ENCODE measurements at places on chromosomes 2 and 18.

GRCh38 chr18:12625241-12625640 lies 32.7 kb downstream of the SPIRE1 start:
- DNase-seq: no peak

DNA sequence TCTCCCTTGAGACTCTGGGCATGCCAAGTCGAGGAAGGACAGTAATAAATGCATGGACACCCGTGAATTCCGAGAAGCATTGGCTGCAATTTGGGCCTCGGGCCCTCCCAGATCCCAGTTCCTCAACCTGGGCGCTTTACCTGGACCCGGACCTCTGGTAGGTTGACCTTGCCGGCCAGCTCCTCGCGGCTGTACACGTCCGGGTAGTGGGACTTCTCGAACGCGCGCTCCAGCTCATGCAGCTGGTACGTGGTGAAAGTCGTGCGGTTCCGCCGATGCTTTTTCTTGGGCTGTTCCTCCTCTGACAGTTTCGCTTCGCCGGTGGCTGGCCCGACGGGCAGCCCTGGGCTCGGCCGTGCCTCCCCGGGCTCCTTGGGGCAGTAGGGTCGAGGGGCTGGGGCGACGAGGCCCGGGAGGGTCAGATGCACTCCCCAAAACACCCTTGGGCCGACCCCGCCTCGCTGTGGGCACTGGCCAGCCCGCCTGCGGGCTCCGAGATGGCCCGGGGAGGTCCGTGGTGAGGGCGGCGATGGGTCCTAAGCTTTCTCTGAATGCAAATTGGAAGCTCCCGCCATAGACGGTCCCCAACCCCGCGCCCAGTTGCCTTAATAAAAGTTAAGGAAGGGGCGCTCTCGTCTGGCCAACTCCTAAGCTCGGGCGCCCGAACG lies 899 bp downstream of the RAX start:
- DNase-seq: no peak

- DNase-seq: no peak
Observed at GRCh38 chr2:86216575-86217555, 17.6 kb downstream of the MRPL35 start.

GRCh38 chr2:201795607-201796477 lies 10.5 kb upstream of the CDK15 start:
- DNase-seq: peak; percentile 61

DNA sequence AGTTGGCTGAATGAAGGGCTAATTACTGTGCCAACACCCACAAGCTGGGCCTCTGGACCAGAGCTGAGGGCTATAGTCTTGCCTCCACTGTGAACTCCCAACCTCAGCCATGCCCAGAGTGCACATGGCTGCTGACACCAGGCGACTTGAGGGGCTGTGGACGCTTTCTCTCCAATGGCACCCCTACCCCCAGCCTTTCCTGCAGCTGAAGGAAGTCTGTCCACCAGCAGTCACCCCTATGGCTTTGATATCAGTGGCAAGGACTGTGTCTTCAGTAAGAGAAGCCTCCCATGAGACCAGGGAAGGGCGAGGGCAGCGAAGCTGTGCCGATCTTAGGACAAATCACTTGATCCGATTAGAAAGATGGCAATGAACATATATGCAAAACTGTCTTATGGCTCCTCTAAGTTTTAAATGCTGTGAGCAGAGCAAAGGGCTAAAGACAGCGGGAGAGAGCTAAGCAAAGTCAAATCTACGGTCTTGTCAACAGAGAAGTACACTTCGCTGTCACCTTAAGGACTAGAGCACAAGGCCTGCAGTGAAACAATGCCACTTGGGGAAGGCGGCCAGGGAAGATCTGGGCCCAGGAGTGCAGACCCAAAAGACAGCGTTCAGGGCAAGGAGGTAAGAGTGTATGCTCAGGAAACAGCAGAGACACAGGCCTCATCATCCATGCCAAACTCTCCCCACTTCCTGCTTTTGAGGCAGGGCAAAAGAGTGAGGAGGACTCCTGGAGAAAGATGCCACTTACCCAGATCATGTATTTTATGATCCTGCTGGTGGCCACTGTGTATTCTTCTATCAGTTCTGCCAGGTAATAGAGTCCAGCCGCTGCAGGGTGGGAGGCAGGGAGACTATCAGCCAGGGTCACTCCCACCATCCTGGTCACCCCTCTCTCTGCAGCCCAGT lies 1.5 kb downstream of the TEX261 start:
- DNase-seq: no peak

DNA sequence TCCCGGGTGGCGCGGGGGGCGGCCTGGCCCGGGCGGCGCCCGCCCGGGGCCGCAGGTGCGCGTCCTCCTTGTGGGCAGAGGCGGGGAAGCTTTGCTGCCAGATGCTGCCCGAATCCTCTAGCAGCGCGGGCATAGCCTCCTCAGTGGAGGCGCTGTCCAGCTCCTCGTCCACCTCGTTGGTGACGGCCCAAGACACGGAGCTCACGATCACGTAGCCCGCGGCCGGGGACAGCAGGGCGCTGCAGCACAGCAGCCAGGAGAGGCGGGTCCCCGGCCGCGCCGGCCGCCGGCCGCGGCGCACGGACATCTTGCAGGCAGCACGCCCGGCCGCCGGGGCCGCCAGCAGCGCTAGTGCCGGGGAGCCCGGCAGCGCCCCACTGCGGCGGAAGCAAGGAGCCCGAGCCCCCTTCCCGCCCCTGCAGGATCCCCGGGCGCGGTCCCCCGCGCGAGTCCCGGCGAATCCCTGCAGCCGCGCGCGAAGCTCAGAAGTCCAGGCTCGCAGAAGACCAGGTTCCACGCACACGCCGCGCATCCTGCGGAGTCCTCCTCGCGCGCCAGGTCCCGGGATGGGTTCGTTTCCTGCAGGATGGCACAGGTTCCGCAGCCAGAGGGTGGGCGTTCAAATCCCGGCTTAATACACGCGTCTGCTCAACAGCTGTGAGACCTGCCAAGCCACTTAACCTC lies at the start of gene CREG2:
TSS of gene CREG2 (minus strand) at position 353 of the 684 bp plus-strand sequence. CDS start at position 307, 46 bp downstream.
- no peak for DNase-seq

GRCh38 chr2:150450765-150451164 lies 36.7 kb downstream of the RND3 start:
- no peak for DNase-seq

- DNase-seq: no peak
Observed at GRCh38 chr18:34648269-34648985, 61.7 kb upstream of the DTNA start.

DNA sequence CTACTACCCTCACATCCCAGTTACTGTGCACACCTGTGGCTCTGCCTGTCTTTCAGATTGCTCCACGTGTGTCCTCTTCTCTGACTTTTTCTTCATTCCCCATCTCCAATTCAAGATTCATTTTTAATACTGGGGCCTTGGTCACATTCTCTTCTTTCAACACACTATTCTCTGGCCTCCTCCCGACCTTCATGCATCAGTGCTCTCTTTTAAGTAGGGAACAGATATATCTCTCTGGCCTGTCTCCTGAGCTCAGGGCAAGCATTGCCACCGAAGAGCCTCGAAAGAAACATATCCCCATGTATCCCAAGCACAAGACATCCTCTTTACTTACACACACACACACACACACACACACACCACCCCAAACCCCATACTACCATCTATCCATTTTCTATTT lies 21.6 kb upstream of the PAX8 start:
- no peak for DNase-seq

- DNase-seq: no peak
Observed at GRCh38 chr18:42196651-42197050, 241.6 kb downstream of the PIK3C3 start.

- DNase-seq: no peak
Observed at GRCh38 chr2:156242874-156243273, 89.6 kb downstream of the NR4A2 start.

- DNase-seq: no peak
Observed at GRCh38 chr18:31206071-31206470, 43.4 kb upstream of the DSC1 start.

DNA sequence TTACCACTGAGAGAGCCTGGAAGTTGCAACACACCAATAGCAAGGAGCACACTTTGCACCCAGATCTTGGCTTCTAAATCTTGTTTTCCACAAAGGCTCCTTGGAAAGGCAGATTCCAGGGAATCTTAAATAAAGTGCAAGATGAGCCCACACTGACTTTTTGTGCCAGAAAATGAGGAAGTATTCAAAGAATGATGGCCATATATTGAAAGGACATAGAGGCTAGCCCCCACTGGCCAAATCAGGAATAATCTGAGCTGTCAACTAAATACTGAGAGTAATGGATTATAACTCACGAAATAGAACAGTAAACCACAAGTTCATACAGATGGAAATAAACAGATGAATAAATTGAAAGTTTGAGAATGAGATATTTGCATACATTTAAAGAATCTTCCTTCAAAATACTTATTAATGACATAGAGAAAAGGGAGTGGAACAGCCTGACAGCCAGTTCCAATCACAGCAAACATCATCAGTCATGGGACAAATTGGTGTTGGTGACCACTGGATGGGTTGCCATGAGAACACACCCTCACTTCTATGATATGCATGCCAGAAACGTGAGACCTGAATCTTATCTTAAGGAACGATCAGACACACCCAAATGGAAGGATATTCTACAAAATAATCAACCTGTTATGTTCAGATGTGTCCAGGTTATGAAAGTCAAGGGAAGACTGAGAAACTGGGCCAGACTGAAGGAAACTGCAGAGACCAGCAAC lies 12.2 kb upstream of the ACKR3 start:
- DNase-seq: no peak

DNA sequence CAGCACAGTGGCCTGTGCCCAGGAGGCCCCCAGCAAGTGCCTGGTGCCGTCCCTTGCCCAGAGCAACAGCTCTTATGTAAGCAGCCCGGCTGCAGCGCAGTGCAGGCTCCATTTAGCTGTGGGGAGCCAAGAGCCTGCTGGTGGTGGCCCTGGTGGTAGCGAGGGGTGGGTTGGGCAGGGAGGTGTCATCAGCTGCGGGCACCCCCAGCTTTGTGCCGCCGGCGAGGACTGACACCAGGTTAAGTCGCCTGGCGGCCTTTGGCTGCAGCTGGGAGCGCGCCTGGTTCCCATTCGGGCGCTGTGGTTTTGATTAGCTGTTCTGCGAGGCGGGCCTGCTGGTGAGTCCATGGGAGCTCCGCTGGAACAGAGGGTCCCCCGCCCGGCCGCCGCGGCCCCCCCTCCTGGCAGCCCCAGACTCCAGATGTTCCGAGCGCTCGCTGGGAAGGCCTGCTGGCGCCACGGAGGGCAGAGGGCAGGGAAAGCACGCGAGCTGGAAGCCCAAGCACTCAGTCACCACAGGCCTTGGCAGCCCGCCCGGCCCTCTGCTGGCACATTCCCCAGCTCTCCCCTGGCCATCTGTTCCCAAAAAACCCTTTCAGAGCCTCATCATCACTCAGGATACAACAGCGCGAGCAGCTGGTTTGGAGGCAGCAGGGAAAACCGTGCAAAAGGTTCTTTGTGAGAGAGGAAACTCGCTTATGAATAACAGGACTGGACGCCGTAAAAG lies 18.4 kb downstream of the ATOH8 start:
- DNase-seq: peak; percentile 92

- DNase-seq: peak; percentile 87
Observed at GRCh38 chr2:120546048-120546864, 189.4 kb upstream of the GLI2 start.

DNA sequence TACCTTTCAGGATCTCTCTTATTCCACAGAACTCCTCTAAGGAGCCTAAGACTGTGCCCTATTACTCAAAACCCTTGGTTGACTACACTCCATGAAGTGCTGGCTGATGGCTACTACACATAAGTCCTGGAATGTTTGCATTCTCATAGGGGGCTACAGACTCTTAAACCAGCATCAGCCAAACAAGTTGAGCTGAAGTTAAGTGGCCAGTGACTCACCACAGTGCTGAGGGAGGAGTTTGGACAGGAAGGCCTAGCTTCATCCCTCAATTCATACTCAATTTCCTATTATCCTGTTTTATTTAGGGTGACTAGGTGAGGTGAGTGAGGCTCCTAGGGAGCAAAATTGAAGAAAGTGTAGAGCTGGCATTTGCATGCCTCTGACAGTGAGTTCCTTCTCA lies 246.7 kb downstream of the SMAD2 start:
- peak; percentile 6 for DNase-seq

DNA sequence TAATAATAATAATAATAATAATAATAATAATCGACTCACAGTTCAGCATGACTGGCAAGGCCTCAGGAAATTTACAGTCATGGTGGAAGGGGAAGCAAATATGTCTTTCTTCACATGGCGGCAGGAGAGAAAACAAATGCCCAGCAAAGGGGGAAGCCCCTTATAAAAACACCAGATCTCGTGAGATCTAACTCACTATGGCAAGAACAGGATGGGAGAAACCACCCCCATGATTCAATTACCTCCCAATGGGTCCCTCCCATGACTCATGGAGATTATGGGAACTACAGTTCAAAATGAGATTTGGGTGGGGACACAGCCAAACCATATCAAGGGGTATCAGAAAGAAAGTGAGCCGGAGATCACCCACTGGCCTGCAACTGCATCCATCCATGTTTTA lies 40.5 kb upstream of the PAPOLG start:
- DNase-seq: no peak

- DNase-seq: no peak
Observed at GRCh38 chr18:46767217-46767616, 10.4 kb upstream of the ST8SIA5 start.

- DNase-seq: no peak
Observed at GRCh38 chr18:23588836-23589560, 2.7 kb upstream of the NPC1 start.

- DNase-seq: no peak
Observed at GRCh38 chr2:35462226-35462998, 893.2 kb upstream of the CRIM1 start.

DNA sequence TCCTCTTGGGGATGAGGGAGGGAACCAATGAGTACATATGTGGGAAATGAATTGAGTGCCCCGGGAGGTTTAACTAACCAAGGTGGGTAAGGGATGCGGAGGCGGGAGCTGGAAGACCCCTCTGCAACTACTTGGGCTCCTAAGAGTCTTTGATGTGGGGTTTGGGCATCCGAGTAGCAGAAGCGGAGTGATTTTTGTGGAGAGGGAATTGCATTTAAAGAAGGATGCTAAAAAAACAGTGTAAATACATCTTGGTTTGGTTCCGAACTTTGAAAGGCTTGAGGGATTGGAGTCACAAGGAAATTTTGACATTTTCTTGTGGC lies 215.7 kb downstream of the MCFD2 start:
- DNase-seq: peak; percentile 28

DNA sequence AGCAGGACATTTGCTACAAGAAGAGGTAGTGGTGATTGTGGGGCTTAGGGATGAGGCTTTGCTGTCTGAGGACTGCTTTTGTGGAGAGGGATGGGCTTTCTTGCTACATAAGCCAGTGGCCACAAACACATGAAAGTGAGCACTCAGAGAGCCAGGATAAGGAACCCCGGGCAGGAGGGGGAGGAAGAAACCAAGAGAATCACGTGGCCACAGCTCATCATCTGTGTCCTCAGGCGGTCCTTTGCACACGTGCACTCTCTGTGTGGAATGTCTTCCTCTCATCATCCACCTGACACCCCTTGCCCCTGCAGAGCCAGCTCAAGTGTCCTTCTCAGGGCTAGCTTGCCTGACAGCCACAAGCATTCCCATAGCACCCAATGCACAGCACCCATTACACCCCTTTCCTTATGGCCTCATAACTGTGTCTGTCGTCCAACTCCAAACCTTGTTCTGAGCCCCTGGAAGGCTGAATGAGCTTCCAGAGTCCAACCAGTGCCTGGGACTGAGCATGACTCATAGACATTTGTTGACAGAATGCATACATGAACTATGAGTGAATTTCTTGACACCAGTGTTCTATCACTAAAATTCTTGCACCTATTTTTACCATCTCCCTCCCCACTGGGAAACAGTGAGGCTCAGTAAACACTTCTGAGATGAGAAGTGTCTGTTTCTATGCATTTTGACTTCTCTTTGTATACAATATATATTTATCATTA lies 398.3 kb downstream of the ALK start:
- no peak for DNase-seq

- no peak for DNase-seq
Observed at GRCh38 chr2:100581277-100581612, 18.5 kb downstream of the PDCL3 start.

Data from RKO (cell line).